ENCODE measurements at places on chromosomes 7 and 10.

- DNase-seq: peak; percentile 47
These were observed 506.4 kb upstream of the C7orf33 start for GRCh38 chr7:148084138-148084537.

- DNase-seq: peak; percentile 94
These were observed 22.6 kb upstream of the PSMG3 start for GRCh38 chr7:1592299-1592871.

DNA sequence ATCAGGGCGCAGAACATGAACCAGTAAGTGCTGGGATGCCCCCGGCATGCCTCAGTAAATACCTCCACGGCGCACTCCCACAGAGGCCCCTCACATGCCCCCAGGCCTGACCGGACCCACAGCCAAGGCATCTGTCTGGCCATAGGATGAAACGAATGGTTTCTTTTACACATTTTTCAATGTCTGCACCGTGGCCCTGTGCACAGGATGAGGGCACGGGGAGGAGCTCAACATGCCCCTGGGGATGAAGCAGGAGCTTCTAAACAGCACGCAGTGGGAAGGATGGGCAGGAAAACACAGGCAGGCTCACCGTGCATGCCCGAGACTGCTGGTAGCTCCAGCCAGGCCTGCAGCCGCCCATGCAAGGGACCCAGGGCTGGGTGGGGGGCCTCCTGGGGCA, 283.3 kb downstream of the TNS3 start:
- DNase-seq: no peak

GRCh38 chr10:97411406-97411805, 10.3 kb upstream of the RRP12 start:
- DNase-seq: no peak

GRCh38 chr10:2487921-2488320, 579.4 kb upstream of the PFKP start:
- DNase-seq: no peak

GRCh38 chr10:99560277-99561126, 27.8 kb downstream of the NKX2-3 start:
- DNase-seq: peak; percentile 40

DNA sequence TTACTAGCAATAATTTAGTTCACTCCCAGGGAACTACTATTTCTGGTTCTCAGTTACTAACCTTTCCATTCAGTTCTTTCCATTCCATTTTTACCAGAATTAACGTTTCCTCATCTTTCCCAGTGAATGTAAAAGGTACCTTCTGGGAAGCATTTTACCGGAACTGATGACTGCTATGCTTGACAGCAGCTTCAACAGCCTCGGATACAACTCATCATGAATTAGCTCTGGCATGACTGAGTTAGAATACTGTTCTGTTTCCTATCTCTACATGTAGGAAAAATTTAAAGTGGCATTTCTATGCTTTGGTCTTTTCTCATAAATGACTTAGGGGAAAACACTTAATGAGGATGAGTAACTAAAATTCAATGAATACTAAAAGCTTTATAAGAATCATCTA, 18.6 kb downstream of the TAS2R41 start:
- DNase-seq: no peak

GRCh38 chr7:42650171-42650570, 261.7 kb downstream of the C7orf25 start:
- DNase-seq: no peak

GRCh38 chr10:5447056-5447455, 34.7 kb downstream of the NET1 start:
- DNase-seq: no peak

DNA sequence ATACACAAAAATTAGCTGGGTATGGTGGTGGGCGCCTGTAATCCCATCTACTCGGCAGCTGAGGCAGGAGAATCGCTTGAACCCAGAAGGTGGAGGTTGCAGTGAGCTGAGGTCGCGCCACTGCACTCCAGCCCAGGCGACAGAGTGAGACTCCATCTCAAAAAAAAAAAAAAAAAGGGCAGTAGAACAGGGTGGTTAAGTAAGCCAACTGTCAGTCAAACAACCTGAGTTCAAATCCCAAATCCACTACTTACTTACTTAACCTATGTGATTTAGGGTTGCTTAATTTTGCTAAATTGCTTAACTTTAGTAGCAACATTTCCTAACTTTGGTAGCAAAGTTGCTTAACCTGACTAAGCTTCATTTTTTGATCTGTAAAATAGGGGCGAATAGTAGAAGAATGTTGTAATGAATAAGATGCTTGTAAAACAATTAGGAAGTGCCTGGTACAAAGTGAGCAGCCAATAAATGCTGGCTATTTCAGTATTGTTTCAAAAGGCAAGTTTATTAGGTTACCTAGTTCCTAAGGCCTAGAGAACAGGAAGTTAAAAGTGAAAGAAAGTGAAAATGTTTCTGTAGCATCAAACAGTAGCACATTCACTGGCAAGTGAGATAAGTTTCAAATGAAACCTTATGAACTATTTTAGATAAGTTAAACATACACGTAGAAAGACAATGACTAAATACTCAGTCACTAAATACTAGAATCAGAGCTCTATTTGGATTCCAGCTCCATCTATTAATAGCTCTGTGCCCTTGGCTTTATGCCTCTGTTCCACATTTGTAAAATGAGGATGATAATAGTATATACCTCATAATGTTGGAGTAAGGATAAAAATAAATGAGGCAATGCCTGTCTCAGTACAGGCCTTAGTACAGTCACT, 64.3 kb downstream of the HOXA1 start:
- DNase-seq: no peak

DNA sequence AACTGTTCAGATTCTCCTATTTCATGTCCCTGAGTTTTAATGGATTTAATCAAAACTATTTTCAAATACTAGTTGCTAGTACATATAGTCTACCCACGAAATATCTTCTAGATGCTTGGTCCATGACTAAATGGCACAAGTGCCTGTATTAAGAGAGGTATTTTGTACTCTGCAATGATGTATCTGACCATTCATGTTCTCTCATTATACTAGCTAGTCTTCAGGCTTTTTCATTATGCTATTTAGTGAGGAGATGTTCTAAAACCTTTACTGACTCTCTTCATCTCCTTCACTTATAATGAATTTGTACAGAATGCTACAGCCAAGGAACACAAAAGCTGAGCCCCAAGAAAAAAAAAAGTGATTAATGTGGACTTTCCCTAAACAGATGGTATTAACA, 222.5 kb downstream of the AHR start:
- no peak for DNase-seq

DNA sequence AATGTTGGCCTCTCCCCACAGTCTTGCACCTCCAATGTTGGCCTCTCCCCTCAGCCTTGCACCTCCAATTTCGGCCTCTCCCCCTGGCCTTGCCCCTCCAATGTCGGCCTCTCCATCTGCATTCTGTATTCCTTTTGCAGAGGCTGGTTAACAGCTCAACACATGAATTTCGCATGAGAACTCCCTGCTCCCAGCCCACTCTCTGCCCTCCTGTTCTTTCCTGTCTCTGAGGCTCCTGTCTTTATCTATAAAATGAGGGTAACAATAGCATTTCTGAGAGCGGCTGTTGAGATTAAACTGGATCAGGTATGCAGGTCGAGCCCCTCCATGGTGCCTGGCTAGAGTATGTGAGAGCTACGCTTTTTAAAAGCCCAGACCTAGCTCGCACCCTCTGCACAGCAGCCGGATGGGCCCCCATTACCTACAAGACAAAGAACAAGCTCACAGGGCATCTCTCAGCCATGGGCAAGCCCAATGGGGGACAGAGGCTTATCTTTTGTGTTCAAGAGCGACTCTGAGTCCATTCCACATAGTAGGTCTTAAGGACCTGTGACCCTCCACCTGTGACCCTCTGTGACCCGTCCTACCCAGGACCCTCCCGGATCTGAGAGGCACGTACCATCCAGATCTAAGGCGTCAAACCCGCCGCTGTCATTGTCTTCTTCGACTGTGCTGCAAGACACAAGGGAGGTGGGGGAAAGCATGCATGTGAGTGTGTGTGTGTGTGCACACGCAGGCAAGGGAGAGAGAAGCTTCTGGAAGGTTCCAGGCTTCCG, 82.2 kb upstream of the GNA12 start:
- no peak for DNase-seq

DNA sequence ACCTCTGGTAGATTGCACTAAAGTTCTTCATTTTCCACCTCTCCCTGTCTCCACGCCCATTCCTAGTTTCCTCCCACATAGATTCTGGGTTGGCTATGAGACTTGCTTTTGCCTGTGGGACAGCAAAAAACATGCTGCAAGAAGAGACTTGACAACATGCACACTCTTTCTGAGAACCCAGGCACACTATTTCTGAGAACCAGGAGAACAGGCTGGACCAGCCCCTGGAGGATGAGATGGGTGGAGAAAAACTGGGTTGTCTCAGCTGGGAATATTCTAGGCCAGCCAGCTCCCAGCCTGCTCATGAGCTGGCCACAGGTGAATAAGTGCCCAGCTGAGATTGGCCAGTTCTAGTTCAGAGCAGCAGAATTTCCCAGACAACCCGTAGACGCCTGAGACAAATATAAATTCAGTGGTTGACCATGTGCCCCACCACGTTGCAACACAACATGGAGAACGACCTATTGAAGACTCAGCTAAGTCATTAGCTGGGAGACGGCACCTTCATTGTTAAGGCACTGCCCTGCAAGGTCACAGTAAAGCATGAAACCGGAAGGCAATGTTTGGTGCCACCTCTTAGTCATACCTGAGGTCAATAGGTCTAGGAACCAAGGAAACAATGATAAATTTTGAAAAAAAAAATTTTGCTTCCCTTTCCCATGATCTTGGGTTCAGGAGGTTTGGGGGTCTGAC, 92.7 kb upstream of the AKR1E2 start:
- DNase-seq: no peak

DNA sequence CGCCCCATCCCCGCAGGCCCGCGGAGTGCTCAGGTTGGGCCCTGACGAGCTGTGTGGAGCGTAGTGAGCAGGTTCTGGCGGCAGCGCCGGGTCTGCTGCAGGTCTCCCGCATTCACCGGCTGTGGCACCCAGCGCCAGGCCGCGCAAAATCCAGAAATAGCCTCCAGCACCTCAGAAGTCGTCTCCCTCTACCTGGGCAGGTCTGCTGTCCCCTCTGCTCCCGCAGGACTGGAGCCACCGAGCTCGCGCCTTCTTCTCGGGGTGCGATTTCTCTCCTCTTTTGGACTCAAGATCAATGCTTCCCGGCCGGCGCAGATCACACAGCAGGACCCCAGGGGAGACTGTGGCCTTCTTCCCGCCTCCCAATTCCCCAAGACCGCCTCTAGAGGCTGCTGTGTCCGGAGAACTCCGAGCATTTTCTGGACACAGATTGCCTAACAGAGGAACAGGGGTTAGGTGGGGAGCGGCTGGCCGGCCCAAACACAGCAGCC, 8.4 kb downstream of the TLX1 start:
- DNase-seq: no peak

DNA sequence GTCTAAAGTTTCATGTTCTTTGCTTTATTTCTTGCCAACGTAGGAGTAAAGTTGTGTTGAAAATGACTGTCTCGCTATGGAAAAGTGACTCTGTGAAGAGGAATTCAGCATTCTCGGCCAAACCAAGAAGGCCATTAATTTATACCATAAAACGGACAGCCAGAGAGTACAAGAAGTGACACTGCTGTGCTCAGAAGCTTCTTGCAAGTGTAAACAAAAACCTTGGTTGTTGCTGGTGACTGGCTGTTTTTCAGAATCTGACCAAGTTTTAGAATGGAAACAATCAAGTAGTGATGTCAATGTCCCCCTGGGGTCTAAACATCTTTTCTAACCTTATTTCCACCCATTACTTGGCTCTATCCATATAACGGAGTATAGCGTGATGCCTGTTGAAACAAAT, 201.9 kb downstream of the INHBA start:
- no peak for DNase-seq

DNA sequence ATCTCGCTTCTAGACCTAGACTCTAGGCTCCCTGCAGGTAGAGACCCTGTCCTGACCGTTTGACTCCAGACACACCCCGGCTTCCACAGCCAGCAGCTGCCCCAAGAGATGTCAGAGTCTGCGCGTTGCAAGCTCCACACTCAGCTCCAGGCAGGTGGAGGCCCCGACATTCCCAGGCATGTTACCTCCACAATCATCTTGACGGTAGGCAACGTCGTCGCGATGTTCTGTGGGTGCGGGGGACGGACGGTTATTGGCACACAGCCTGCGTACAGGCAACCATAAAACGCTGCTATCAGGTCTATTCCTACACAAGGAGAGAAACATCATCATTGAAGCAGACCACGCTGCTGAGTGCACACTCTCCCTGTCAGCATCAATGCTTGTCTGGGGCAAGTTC, 213.2 kb downstream of the ZMYND11 start:
- no peak for DNase-seq

- DNase-seq: no peak
These were observed 48.2 kb upstream of the SHH start for GRCh38 chr7:155860461-155860839.

GRCh38 chr7:99639267-99639666, 22.5 kb downstream of the ZSCAN25 start:
- DNase-seq: no peak

All from DND-41 (cell line).